AG20443 (cell line): ENCODE measurements at places on chromosomes 4 and X.

GRCh38 chr4:143251779-143252178 lies 67.1 kb downstream of the USP38 start:
- no peak for DNase-seq

- no peak for DNase-seq
Observed at GRCh38 chrX:39762266-39762841, 335.4 kb downstream of the BCOR start.

GRCh38 chr4:53907772-53908171 lies 156.6 kb downstream of the CHIC2 start:
- no peak for DNase-seq

DNA sequence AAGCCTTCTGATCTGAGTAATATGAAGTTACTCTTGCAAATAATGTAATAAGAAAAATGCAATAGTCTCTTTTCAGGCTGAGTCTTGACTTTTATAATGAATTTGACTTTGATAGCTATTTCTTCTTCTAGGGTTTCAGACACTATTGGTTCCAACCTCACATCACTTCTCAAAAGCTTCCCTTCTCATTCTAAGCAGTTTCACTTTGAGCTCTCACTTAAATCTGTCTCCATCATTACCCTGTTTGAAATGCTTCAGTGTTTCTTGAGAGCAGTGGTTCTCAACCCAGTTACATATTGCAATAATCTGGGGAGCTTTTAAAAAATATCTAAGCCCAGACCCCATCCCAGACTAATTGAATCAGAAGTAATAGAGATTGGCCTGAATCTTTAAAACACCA lies 40.5 kb upstream of the BMP2K start:
- no peak for DNase-seq
